Memory B cell (primary cell): ENCODE measurements at places on chromosomes 5 and 9.
A peak's percentile ranks its signal among the peaks of the same experiment; 100 is the strongest.

DNA sequence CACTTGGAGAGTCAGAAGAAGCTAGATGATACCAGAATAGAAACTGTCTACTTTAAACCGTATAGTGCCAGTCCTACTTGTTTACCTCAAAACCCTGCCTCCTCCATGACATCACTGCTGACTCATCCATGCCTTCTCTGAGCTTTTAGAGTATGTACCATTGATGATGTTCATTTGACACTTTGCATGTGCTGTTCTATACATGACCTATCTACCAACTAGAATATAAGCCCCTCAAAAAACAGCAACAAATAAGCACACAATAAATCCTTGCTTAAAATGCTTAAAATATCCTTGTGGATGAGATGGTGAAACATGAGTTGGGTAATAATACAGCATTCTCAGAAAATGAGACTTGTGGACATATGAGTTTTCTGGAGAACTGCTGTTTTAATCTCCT lies 2.6 kb downstream of the CTNNAL1 start:
- DNase-seq = no peak

DNA sequence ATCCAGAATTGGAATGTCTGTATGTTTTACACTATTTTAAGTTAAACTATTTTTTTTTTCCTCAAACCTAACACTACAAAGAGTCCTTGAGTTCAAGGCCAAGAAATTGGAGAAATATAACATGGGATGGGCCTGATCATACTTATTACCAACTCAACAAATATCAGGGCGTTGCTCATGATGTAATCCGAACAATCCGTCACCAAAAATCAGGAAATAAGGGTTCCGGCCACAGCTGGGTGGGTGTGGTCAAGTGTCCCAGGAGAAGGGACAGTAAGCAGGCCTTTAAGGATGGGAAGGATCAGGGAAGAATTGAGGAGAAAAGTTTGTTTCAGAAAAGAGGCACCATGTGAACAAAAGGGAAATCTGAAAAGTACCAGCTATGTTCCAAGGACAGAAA lies 29.8 kb downstream of the MED27 start:
- no peak for DNase-seq

- no peak for DNase-seq
These were observed 238.3 kb upstream of the EDIL3 start for GRCh38 chr5:84623019-84623418.

- no peak for DNase-seq
These were observed 16.8 kb upstream of the SGCD start for GRCh38 chr5:156310115-156310514.

DNA sequence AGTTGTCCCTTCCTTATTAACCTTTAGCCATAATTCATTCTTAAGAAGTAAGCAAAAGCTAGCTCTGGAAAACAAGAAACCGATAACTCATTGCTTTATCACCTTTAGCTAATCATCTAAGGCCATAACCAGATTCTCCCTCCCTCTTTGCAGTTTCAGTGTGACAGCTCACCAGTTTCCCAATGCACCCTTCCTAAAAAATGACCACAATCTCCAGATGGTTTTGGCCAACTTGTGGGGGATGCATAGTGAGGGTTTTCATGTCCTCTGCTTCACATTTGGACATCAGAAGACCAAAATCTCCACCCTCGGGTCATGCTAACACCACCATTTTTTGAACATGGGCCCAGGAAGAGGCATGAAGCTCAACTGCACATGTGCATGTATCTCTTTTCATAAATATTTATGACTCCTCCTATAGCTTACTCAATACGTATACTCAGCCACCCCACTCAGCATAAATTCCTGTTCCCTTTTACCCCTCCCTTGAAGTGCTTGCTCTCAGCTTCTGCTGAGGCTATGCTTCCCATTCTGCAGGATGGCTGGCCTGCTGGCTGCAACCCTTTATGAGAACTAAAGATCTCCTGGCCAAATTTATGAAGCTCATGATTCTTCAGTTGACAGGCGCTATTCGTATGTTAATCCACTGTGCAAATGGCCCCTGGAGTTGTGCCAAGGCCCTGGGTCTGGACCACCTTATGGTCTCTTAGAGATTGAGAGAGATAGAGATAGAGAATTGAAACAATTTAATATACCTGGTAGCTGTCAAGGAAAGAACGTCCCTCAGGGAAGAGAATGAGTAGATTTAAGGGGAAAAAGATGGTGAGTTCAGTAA lies 14.8 kb downstream of the PPP3R2 start:
- no peak for DNase-seq

DNA sequence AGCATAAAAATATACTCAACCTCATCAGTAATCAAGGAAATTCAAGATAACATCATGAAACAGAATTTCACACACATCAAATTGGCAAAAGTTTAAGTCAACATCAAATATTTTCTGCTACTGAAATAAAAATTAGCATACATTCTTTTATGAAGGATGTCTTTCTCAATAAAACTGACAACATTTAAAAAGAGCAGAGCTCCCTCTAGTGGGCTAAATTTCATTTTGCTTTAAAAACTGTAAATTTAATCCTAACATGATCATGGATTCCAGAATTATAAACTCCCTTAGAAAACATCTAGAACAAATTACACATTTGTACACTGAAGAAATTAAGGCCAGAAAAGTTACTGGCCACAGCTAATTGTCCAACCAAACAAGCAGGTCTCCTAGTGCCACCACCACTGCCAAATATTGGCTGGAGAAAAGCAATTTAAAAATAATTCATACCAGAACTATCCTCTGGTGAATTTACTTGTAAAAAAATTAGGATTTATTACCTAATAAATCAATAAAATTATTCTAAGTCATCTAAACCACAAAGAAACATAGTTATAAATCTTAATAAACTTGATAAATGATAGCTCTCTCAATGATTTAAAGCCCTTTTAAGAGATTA lies 31.2 kb downstream of the DEPDC1B start:
- peak; percentile 25 for DNase-seq

- no peak for DNase-seq
These were observed 914.9 kb downstream of the EFNA5 start for GRCh38 chr5:106755789-106756188.

GRCh38 chr5:61311836-61312808 lies 19.9 kb upstream of the ZSWIM6 start:
- DNase-seq = no peak

- DNase-seq = no peak
These were observed 192.1 kb upstream of the RGMB start for GRCh38 chr5:98581112-98581997.

DNA sequence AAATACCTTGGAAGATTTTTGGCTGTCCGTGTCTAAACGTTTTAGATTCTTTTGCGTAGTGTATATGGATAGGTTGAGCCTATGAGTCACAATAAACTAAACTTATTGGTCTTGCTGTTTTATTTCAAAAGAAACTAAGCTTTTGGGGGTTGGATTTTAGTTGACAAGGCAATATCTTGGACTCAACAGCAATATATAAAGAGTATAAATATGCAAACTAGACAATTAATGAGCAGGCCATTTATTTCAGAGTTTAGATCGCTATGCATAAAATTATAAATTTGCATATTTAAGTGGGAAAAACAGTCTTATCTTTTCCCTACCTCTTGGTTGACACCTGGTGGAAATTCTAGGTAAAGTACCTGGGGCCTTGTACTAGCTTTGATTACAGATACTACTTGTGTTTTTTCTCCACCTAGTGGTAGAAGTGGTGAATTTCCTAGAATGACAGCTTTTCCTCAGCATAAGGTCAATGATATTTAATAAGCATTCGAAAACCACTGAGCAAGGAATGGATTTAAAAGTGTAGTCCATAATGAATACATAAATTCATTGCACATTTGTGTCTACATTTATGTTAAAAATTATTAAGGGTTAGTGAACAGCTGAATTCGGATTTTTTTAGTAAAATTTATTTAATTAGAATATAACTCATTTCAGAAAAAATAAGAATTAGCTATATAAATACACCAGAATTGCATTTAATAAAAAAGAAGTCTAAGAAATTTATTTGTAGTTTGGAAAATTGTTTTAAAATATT lies 1.7 kb upstream of the ARRDC3 start:
- no peak for DNase-seq

- DNase-seq = no peak
These were observed 40.3 kb upstream of the CDKN2AIPNL start for GRCh38 chr5:134451936-134452505.

- DNase-seq = no peak
These were observed 75.6 kb downstream of the DMRT2 start for GRCh38 chr9:1125741-1126140.

DNA sequence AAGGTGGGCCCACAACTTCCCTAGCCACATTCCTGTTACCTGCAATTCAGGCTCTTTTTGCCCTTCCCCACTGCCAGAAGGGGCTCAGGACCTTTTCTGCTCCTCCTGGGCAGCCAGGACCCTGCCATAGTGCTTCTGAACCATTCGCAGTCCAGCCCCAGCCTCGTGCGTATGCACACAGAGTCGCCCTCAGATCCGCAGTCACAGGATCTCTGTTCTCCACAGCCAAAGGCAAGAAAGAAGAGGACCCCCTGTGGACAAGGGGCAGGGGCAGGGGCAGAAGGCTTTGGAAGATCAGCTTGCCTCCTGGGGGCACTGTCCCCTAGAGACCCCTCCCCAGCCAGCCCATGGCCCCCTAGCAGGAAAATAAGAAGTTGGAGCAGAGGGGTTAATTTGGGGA lies 82.8 kb downstream of the PCDH1 start:
- DNase-seq = no peak

DNA sequence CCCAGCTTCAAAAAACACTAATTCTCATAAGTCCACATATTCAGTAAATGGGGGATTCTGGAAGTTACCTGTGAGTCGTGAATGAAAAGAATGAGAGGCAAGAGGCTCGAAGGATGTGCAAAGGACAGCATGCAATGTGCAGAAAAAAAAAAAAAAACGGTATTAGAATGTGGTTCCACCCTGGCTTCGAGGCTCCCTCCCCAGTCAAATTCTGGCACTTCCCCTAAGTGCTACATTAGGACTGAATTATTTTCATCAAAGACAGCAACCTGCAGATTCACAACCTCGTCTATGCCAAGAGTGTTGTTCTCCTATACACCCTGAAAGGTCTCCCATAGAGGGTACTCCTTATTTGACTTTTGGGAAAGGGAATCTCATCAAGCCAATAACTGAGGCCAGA lies 16.5 kb downstream of the CAPSL start:
- DNase-seq = no peak

DNA sequence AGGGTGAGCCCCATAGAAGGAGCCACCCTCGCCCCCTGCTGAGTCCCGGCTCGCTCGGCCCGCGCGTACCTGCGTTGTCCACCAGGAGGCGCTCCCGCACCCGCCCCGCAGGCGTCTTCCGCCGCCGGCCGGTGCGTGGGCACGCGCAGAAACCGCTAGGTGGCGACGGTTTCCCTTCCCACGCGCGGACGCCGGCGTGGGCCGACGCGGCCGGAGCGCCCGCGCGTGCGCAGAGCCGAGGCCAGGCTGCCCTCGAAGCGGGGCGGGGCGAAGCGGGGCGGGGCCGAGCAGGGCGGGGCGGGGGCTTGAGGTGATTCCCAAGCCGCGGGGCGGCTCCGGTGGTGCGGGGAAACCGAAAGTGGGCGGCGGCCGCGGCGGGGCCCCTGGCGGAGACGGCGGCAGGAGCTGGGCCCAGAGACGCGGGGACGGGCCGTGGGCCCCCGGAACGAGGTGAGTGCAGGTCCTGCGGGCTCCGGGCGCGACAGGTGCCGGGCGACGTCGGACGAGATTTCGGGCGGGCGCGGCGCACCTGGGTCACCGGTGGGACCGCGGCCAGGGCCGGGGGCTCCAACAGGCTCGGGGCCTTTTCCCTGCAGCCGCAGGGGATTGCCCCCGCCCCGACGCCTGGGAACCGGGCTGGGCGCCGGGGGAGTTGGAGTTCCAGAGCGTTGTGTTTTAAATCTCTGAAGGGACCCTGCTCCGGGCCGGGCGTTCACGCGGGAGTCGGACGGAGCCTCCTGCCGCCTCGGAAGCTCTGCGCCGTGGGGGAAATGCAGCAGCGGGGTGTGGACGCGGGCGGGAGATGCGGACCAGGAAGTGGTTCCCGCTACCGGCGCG lies at the start of gene TDRD7:
Gene TDRD7 (plus strand): TSS at position 308 of the 837 bp plus-strand sequence. CDS start 16,370 bp downstream, outside the sequence.
- DNase-seq = peak; percentile 96

GRCh38 chr5:142958944-142959682 lies 188.9 kb downstream of the ARHGAP26 start:
- no peak for DNase-seq

DNA sequence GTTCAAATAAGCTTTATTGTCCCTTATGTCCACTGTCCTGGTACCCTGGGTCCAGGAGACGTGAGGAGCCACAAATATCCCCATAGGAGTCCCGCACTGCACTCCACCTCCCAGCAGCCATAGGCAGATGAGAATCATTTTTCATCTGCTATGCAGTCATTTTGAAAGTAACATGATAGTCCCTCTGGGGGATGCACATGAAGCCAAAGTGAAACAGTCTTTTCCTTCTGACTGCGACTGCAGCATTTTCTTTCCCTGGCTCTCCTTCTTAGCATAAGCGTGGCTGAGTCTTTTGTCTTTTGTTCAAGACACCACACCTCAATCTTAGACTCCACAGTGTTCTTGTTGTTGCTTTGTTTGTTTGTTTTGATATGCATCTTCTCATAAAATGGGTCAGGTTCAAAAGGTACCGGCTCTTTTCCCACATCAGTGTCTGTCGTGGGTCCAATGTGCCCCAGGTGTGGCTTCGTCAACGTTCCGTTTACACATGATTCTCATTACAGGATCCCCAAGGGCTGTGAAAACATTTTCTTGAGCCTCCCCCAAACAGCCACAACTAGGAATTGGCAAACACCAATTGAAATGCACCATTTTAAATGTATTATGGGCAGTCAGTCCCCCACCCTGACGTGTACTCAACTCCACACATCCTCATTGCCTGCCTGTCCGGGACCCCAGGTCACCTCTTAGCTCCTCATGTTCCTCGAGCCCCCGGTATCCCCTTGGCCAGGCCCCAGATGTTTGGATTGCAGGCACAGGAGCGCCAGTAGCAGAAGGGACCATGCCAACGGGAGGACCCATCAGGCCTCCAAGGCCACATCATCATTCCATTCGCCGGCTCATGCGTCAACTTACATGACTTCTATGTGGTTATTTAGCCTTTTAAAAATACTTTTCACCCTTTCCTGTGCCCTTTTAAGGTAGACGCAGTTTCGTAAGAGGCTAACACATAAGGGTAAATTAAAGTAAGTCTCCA lies 237.8 kb upstream of the DAPK1 start:
- no peak for DNase-seq
